ENCODE measurements at places on chromosomes 6 and 20.

- DNase-seq: peak; percentile 50
Observed at GRCh38 chr6:83884523-83884922, 25.0 kb downstream of the CYB5R4 start.

DNA sequence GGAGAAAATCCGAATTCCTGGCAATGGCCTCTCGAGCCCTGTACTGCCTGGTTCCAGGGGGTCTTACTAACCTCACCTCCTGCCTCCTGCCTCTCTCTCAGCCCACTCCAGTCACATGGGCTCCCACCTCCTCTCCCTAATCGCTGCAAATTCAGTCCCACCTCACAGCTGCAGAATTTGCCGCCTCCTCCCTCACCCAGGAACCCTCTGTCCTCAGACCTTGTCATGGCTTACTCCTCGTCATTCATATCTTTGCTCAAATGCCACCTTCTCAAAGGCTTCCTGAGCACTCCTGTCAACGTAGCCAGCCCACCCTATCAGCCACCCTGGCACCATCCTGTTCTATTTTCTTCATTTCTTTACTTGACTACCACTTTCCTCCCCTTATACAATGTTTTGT, 89.0 kb downstream of the SLC2A10 start:
- no peak for DNase-seq

- no peak for DNase-seq
Observed at GRCh38 chr6:166417285-166417691, 34.5 kb upstream of the MPC1 start.

DNA sequence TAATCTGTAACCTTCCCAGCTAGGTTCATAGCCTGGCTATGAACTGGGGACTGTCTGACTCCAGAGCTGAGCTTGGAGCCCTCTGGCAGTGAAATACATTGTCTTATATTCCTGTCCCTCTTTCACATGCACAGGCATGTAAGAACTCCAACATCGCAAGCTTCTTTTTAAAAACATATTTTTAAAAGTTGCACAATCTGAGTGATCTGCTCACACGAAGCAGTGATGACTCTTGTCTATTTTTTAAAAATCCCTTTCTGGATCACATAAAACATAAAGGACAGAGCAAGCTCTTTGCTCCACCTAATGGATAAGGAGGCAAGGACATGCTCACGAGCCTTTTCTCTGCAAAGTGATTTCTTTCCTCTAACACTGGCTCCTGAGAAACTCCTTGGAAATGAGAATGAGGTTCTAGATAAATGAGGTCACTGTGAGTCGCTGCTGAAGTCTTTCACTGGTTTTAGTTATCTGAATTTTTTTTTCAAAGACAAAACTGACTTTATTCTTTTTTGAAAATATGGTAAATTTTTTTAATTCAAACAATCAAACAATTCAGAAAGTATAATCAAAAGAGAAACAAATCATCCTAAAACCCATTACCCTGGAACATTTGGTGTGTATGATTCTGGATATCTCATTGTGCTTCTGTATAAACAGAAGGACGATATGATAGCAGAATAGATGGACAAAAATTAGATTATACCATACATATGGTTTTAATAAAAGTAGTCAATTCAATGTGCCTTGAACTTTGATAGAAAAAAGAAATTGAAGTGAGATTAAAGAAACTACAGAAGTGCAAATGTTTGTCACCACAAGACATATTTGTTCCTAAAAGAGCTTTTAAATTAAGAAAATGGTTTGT, 30.8 kb downstream of the IL20RA start:
- DNase-seq: peak; percentile 29

- DNase-seq: peak; percentile 77
Observed at GRCh38 chr6:66128656-66129055, 421.6 kb upstream of the EYS start.
